ENCODE measurements at places on chromosomes 4 and X.

DNA sequence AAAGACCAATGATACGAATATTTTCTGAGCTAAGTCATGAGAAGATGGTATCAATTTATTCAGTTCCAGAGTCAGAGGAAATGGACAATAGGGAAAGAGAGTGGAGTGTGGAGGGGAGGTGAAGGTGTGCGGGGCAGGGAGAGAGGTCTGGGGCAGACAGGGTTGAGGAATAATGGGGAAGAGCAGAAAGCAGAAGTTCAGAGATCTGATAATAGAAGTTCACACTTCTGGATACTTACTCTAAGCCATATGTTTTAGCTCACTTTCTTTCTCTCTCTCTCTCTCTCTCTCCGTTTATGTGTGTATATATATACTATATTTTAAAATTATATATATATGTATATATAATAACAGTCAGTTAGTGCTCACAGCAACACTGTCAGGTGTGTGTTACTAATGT, 40.4 kb downstream of the FOXR2 start:
- no peak for DNase-seq

- no peak for DNase-seq
Measured at GRCh38 chrX:142671036-142671435, 354.7 kb upstream of the SPANXN4 start.

- DNase-seq: no peak
Measured at GRCh38 chrX:82648062-82648461, 860.0 kb upstream of the POU3F4 start.

GRCh38 chr4:56243107-56243506, 144.2 kb downstream of the AASDH start:
- no peak for DNase-seq

DNA sequence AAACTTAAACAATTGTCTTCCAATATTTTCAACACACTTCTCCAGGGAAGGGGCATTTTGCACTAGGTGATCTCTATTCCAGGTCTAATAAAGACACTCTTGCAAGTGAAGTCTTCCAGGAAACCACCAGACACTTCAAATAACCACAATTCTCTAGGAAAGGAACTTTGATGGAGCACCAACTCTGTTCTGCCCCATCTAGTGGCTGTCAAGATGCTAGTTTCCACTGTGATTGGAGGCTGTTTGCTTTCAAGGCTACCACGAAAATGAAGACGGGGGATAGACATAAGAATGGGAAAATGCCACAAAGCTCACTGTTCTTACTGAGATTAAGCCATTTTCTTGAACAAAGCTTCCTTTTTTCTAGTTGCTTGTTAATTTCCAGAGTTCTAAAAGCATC, 100.6 kb upstream of the F9 start:
- no peak for DNase-seq

DNA sequence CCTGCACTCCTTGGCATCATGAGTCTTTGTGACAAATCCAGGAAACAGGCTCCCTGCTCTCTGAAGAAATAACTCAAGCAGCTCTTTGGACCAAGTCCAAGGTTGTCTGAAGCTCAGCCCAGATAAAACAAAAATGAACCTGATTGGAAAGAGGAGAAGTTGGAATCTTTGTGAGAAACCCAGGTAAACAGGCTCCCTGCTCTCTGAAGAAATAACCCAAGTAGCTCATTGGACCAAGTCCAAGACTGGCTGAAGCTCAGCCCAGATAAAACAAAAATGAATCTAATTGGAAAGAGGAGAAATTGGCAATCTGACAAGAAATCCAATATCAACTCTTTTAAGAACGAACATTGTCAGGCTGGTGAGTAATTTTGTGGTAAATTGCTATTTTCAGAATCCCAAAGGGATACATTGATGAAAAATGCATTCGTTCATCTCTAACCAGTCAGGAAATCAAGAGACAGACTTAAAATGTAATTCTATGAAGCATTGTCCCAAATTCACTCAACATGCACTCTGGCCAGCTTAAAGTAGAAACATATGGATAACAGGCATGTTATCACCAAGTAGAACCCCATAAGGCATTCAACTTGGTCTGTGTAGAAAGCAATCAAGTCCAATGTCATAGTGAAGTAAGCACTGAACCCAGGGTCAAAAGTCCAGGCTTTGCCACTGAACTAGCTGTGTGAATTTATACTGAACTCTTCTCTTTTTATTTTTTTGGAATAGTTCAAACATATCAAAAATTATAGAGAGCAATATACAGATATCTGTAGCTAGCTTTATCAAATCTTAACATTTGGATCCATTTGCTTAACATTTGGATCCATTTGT, 16.8 kb upstream of the NFXL1 start:
- DNase-seq: no peak

- DNase-seq: no peak
Measured at GRCh38 chr4:15303052-15303641, 124.7 kb upstream of the C1QTNF7 start.

- DNase-seq: no peak
Measured at GRCh38 chr4:159298502-159298901, 195.6 kb downstream of the RAPGEF2 start.

DNA sequence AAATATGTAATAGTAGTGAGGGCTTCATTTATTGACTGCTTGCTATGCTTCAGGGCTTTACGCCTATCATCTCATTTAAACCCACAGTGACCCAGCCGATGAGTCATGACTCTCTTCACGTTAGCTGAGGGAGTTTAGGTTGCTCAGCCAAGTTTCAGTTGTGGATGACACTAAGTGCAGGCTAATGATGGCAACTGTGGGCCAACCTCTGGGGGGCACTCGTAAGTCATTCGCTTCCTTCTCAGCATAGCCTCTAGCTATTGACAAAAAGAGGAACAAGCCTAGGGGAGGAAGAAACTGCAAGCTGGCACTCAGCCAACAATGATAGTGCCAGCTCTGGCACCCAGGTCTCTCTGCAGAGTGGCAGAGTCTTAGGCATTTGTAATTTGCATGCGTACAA, 325.0 kb downstream of the ARHGAP10 start:
- DNase-seq: peak; percentile 33

DNA sequence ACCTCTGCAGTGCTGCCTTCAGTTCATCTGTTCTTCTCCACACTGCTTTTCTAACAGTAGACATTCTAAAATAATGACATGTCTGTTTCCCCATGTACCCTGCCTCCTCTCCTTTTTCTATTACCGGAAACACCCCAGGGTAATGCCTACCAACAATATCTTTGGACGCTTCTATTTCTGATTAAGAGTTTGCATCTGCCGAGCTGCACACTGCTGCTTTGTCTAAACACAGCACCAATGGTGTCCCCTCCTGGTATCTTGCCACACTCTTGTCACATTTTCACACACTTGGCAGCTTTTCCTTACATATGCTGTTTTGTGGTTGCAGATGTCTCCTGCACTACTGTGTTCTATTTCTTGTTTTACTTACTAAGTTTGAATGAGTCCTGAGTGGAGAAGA, 288.8 kb downstream of the GRIA2 start:
- DNase-seq: no peak

- no peak for DNase-seq
Measured at GRCh38 chr4:130632731-130633604, 1537.0 kb downstream of the C4orf33 start.

DNA sequence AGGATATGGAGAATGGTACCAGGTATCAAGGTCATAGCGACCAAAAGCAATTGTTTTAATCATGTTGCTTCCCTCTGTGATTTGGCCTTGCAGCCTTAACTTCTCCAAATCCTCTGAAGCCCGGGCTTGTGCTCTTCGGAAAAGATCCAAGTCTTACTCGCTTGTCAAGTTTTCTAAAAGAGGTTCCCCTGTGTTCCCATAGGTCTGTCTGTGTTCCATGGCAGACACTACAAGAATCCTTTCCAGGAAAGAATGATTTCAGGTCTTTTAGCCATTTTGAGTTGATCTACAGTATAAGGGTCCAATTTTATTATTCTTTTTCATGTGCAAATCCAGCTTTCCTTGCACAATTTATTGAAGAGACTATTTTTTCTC, 710.6 kb upstream of the DIAPH2 start:
- no peak for DNase-seq

GRCh38 chr4:139700568-139700967, 34.9 kb downstream of the MGST2 start:
- no peak for DNase-seq

- no peak for DNase-seq
Measured at GRCh38 chr4:78179196-78179595, 122.1 kb downstream of the FRAS1 start.

DNA sequence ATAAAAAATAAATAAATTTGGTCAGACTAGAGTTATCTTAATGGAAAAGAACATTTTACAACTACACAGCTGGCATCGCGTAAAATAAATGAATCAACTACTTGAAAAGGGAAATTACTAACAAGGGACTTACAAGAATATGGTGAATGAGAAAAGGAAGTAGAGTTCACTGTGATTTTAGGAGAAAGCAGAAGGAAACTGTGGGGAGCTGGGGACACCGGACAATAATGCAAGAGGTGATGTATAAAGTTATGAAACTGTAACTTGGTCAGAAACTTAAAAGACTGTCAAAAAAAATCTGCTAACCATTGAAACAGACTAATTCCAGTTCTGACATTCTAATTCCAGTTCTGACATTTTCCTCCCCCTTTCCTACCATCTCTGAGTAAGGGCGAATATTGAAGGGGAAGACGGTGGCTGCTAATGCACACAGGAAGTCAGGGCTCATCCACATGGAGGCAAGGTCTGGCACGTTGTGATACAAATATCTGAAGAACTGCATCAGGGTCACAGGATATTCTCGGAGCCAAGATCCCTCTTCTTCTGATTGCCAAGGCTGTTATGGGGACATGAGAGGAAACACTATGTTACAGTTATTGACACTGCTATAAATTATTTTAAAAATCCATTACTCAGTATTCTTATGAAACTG, 170.5 kb downstream of the CDS1 start:
- DNase-seq: no peak

- DNase-seq: no peak
Measured at GRCh38 chr4:173498023-173498422, 32.0 kb downstream of the HAND2 start.

DNA sequence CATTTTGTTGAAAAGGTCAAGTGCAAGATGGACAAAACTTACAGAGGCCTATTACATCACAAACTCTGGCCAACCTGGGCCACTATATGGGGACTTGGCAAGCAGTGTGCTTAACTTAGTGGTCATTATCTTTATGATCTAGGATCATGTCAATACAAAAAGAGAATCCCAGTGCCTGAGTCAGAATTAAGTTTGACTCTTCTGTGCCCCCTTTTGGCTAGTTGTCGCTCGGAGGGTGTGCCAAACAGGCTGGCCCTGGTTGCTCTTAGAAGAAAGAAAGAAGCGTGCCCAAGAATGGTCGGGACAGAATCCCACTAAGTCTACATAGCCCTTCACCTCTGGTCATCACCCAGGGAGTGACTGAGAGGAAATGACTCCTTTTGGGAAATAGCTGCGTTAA, 100.1 kb downstream of the EIF4E start:
- no peak for DNase-seq

- no peak for DNase-seq
Measured at GRCh38 chrX:9135901-9136510, 102.1 kb upstream of the FAM9B start.

DNA sequence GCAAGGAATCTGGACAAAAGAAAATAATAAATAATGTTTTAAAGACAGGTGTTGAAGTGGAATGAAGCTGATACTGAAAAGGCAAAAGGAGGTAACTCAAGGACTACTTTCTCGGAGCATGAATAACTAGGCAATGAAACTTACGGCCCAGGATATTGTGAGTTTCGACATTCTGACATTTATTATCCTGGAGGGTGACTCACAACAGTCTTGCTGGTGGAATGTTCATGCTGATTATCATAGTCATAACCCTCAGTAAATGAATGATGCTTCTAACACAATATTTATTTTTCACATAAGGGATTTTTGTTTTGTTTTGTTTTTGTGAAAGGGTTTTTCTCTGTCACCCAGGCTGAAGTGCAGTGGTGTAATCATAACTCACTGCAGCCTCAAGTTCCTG, 147.0 kb upstream of the HPGD start:
- DNase-seq: no peak

DNA sequence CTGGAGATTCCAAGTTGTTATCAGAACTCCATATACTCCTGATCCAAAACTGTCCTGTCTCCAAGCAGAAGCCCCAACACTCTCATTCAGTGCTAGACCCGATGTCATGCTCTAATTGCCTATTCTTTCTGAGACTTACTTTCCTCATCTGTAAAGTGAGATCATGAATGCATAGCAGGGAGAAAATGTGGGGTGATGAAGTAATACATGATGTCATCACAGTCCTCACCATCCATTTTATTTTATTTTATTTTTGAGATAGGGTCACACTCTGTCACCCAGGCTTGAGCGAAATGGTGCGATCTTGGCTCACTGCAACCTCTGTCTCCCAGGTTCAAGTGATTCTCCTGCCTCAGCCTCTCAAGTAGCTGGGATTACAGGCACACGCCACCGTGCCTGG, 1554.0 kb upstream of the ADGRL3 start:
- DNase-seq: no peak

- DNase-seq: no peak
Measured at GRCh38 chrX:72705111-72705510, 9.0 kb downstream of the PHKA1 start.

GRCh38 chr4:144591401-144591800, 54.6 kb upstream of the HHIP start:
- DNase-seq: no peak

DNA sequence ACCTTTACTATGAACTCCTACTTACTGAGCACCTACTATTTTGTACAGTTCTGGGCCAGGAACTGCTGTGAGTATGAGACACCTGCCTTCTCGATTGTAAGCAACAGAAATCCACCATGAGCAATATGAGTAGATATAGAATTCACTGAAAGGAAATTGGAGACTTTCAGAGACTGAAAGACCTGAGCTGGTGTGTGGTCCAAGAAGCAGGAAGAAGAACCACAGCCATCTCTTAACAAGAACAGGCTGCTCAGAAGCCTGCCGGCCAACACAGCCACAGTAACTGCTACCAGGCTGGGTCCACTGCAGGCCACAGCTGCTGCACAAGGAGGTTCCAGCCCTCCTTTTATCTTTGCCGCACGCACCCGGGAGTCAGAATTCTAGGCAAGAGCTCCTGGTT, 10.8 kb upstream of the ACSL1 start:
- DNase-seq: no peak

- DNase-seq: no peak
Measured at GRCh38 chr4:177109769-177110168, 199.9 kb upstream of the NEIL3 start.

DNA sequence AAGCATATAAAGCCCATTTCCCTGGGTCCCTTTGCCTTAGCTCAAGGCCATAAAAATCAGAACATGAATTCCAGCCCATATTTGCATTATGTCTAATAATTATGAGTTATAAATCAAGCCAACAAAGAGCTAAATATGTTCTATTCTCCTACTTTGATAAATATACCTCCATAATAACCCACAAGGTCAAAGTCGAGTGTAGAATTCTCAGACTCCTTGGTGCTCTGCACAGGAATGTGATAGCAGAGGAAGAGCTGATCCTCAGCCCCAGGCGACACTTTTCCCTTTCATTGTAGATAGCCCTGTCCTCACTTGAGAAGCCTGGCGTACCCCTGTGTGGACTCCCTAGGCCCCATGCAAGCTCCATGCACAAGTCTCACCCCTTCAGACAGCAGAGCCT, 85.6 kb downstream of the CASP3 start:
- DNase-seq: no peak

DNA sequence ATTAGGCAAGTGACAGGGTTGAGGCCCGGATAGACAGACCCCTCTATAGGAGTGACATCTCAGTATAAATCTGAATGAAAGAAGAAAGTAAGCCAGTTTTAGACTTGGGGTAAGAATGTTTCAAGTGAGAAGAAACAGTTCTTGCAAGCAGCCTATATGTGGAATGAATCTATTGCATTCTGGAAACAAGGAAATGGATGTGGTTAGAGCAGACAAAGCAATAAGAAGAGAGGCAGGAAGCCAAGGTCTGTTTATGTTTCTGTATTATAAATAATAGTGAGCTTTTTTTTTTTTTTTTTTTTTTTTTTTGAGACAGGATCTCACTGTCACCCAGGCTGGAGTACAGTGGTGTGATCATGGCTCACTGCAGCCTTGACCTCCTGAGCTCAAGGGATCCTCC, 255.8 kb downstream of the UNC5C start:
- no peak for DNase-seq
